Activated CD4-positive, alpha-beta T cell treated with anti-CD3 and anti-CD28 coated beads for 4 hours (primary cell): ENCODE measurements at places on chromosomes 3 and 15.

GRCh38 chr3:108329508-108329907, 33.2 kb downstream of the HHLA2 start:
- DNase-seq: no peak

DNA sequence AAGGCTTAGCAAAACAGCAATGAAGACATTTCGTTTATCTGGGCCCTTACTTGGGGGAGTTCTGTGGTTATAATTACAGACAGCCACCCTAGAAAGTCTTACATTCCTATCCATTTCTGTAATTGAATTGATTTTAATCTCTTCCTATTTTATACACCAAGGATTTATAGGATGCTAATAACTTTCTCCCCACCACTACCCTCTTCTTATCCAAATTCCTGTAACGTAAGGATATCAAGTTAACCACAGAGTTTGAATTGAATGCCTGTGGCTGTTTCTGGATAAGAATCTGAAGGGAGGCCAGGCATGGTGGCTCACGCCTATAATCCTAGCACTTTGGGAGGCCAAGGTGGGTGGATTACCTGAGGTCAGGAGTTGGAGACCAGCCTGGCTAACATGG, 78.6 kb downstream of the MLH1 start:
- DNase-seq: no peak

DNA sequence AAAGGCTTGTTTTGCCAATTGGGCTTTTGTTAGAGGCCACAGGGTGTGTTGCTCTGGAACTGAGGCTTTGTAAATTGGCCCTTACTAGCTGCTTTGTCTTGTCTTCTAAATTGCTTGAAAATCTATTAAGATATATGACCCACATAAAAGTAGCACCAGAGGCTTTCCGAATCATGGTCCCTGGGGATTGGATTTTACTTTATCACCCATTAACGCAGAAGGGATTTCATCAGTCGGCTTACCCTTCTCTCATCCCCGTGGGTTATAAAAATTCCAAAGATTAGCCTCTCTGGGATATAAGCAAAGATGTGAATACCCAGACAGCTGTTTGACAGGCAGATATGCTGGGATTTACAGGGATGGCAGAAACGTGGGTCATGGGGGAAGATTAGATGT, 98.3 kb upstream of the CHL1 start:
- no peak for DNase-seq

DNA sequence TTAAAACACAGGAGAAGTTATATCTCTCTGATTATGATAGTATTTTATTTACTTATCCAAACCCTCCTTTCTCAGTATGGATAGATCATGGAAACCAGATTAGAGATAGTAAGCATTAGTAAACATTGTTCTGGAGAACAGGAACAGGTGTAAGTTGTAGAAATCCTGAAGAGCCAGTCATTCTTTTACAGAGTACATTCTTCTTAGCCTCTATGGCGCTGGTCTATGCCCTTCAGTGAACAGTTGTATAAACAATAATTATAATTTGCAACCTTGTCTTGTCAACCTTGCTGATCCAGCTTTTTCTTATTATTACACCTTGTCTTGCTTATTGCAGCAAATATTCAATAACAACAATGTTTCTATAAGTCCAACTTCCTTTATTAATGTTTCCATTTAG, 47.4 kb downstream of the SLC15A2 start:
- DNase-seq: no peak

- no peak for DNase-seq
These were observed 147.1 kb downstream of the PGPEP1L start for GRCh38 chr15:98860281-98861041.

DNA sequence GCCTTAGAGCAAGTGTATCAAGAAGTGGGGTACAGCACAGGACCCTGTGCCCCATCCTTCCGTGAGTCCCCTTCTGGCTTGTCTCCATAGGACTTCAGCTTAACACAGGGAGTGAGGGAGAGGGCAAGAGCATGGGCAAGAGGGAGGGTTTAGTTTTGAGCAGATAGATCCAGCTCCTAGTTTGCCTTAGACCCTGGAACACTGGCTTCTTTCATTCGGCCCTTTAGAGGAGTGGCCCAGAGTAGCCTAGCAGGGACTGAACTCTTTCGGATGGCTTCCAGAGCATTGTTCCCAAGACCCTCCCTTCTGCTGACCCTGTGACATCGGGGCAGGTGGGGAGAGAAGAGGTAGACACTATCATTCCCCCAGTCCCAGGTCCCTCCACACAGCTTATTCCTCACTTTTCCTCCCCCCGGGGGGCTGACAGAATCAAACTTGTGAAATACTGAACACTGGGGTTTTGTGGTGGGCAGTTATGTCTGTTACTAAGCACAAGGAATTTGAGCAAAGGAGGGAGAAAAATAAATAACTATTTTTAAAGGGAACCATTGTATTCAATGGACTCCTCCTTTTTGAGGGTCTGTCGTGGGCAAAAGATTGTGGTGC, 289.6 kb upstream of the C2CD4B start:
- DNase-seq: no peak

GRCh38 chr3:31724651-31725050, 191.9 kb downstream of the STT3B start:
- no peak for DNase-seq

DNA sequence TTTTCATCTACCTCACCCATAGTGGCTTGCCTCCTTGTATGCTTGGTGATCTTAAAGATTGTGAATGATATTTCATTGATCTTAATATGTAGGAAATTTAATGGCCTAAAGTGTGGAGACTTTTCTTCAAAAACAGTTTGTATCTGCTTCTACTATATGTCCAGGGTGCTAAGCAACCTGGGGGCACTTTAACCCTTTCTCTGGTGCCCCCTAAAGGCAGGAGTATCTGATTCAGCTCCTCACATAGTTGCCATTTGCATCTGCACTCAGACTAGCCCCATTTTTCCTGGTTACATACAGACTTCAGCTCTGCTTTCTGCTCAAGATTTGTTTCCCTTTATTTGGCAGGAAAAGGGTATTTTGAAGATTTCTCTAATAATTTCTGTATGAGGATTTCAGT, 5.2 kb upstream of the PFN2 start:
- no peak for DNase-seq

DNA sequence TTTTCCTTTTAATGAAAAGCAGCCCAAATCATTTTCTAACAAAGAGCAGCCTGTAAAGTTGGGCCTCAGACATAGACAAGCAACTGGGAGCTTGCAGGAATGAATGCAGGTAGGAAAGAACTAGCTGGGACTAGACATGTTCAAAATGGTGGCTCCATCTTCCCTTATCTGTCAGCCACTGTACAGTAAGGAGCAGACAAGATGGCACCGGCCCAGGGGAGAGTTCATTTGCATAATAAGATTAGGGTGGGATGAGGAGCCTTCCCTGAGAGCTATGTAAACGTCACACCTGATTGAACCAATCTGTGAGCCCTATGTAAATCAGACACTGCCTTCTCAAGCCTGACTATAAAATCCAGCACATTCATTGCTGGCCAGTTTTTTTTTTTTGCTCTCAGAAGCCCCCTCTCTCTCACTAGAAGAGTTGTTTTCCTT, 59.7 kb upstream of the GK5 start:
- DNase-seq: no peak

DNA sequence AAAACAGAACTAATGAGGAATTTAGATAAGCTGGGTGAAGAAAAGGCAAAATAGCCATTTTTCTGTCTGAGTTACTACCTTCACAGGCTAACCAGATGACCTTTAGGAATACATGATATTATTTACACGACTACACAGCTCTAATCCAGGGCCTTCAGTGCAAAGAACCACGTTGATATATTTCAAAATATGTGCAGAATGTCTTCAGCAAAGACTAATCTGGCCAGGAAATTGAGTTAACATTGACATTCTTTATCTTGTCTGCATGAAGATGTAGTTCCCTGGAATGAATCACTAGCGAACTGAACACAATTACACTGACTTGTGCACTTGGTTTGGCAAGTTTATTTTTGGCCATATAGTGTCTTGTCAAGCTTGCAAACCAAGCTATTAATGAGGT, 41.5 kb downstream of the PDHB start:
- DNase-seq: no peak

DNA sequence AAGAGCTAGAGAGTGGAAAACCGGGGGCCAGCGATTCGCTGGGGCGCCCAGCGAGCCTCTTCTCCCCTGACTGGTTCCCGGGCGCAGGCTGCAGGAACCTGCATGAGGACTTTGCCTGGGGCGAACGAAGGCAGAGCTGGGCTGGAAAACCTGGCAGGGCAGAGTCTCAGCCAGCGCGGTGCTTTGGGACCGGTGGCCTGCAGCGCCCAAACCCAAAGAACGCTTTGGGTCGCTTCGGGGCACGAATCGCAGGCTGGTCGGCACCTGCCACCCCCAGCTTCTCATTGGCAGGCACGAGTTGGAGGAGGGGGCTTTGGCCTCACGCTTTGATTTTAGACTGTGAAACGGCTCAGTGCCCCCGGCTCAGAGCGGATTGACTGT, 3.0 kb downstream of the ONECUT1 start:
- no peak for DNase-seq

- DNase-seq: no peak
These were observed 37.9 kb upstream of the TNFAIP8L3 start for GRCh38 chr15:51132384-51133139.

GRCh38 chr3:112640276-112640929, 540 bp downstream of the CCDC80 start:
- no peak for DNase-seq

DNA sequence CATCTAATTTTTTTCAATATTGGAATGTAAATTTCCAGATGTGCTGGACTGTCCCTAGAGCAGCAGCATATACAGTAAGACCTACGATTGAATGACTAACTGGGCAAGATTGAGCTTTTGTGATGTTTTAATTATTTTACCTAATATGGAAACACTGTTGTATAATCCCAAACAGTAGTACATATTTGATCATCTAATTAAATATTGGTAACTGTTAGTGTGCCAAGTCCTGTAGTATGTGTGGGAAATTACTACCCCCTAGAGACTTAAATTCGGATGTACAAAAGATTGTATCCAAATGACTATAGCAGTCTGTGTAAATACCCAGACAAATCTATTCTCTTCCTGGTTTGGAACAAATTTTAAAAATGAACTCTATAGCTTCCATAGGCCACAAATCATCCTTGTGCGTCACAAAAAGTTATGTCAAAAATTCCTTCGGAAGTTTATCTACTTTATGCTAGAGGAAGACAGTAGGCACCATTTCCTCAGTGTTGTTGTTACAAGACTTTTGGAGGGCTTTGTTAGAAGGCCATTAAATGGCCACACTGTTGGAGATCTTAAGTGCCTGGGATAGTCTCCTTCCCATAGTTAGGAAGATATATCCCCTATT, 41.6 kb downstream of the NKIRAS1 start:
- no peak for DNase-seq

DNA sequence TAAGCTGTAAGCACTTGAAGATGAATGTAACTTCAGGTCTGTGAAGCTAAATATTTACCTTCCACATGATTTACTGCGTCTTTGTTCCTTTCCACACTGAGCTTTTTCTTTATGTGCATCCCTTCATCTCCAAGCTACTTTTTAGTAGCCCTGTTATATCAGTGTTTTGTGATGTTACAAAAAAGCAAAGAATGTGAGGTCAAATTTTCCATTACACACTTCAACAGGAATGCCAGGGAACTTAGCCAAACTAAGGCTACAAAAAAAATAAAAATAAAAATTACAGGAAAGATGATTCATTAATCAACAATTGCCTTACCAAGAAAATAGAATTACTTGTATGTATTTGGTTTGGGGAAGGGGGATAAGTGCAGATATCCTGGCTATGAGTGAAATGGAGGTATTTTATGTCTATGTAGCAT, 73.0 kb downstream of the FILIP1L start:
- no peak for DNase-seq

- no peak for DNase-seq
These were observed 27.9 kb downstream of the TP53BP1 start for GRCh38 chr15:43465100-43465499.

- no peak for DNase-seq
These were observed 170.3 kb upstream of the SOX2 start for GRCh38 chr3:181541414-181541813.

DNA sequence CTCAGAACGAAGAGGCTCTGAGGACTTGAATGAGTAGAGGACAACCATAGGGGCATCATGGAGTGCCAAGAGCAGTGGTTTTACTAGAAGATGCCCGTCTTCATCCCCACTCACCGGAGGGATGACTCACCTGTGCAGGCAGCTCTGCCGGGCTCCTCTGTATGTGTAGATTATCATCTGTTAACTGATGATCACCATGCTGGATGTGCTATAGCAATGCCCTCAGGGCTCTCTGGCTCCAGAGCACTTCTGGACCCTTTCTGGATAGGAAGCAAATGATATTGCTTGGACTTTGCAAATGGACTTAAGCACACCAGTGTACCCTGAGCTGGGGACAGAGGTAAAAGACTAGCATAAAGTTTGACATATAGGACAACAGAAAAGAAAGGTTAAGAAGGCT, 10.2 kb upstream of the TGFBR2 start:
- no peak for DNase-seq

GRCh38 chr3:46228260-46229242, 13.7 kb upstream of the CCR3 start:
- DNase-seq: no peak

GRCh38 chr3:70829092-70829491, 516.7 kb upstream of the MDFIC2 start:
- no peak for DNase-seq

GRCh38 chr3:66722675-66723074, 221.9 kb upstream of the LRIG1 start:
- DNase-seq: no peak

DNA sequence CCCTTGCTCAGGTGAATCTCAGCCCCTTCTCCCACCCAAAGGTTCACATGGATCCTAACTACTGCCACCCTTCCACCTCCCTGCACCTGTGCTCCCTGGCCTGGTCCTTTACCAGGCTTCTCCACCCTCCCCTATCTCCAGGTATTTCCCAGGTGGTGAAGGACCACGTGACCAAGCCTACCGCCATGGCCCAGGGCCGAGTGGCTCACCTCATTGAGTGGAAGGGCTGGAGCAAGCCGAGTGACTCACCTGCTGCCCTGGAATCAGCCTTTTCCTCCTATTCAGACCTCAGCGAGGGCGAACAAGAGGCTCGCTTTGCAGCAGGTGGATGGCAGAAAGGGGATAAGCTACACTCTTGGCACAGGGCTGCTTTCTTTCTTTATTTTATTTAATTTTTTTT, 4.5 kb downstream of the FAM131A start:
- no peak for DNase-seq

DNA sequence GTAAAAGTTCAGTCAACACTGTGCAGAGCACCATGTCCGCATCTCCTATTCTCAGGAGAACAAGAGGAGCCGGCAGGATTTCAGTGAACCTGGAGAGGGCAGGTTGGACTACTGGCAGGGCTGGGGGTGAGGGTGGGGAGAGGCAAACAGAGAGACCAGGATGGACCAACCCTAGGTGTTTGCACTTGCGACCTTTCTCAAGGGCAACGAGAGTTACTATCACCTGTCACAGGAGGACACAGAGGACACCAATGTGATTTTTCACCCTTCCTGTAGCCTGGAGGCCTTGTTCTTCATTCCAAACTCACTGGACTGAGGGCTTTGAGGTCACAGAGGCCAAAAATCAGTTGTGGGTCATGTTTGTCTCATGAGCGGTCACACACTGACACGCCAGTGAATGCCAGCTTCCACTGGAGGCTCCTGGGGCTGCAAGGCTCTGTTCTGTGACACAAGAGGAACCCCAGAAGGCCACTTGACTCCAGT, 89.5 kb downstream of the CPN2 start:
- no peak for DNase-seq

- DNase-seq: no peak
These were observed 238.2 kb downstream of the GREM1 start for GRCh38 chr15:32956006-32956405.
